GM12878 (cell line): ENCODE measurements at places on chromosomes 2 and 18.

DNA sequence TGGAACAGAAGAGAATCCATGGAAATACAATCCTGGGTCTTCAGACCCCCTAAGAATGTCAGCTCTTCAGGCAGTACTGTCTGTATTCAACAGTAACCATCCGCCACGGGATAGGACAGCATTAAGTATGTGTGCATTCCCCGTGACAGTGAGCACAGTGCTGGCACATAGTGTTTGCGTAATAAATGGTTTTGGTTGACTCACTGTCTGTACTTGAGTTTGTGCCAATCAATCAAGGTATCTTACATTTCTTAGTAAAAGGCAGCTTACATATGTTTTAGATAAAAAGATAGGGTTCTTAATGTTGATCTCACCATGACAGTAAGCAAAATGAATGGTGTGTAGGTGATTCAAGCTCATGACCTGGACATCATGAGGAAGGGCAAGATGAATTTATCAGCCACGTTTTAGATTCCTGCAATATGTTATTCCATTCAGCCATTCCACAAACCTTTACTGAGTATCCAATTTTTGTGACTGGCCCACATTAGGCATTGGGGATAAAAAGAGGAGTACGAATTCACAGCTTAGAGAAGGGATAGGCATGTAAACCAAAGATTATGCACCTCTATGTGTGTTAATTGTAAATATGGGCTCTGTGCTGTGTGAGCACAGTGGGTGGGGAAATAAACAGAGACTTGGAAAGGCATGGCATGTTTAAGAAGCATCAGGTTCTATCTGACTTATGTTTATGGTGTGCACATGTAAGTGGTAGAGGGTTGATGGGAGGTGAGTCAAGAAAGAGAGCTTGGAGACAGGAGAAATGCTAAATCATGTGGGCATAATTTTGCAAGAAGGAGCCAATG is 258.8 kb downstream of the SLC8A1 start:
- no peak for DNase-seq

DNA sequence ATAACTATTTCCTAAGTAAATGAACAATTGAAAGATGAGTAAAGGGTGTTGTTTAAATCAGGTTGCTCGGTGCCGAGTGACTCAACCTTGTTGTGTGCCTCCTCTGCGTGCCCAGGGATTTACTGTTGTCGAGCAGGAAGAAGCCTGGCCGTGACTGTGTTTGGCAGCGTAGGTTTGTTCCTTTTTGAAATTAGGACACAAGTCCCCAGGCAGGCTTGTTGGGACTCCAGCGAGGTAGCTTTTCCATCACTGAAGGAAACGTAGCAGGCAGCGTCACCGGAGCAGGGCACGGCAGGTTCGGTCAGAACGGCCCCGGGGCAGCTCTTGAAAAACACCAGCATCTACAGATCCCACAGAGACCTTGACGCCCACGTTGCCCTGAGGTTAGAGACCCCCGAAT is 48.6 kb downstream of the TMEM18 start:
- no peak for DNase-seq

DNA sequence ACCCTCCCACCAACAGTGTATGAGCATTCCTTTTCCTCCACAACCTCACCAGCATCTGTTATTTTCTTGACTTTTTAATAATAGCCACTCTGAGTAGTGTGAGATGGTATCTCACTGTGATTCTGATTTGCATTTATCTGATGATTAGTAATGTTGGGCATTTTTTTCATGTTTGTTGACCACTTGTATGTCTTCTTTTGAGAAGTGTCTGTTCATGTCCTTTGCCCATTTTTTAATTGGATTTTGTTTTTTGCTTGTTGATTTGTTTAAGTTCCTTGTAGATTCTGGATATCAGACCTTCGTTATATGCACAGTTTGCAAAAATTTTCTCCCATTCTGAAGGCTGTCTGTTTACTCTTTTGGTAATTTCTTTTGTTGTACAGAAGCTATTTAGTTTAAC is 59.1 kb downstream of the SP100 start:
- no peak for DNase-seq

- no peak for DNase-seq
These were observed 217.4 kb upstream of the DTNA start for GRCh38 chr18:34492652-34493051.

GRCh38 chr2:226234187-226234586 is 565.4 kb downstream of the IRS1 start:
- DNase-seq, result no peak

DNA sequence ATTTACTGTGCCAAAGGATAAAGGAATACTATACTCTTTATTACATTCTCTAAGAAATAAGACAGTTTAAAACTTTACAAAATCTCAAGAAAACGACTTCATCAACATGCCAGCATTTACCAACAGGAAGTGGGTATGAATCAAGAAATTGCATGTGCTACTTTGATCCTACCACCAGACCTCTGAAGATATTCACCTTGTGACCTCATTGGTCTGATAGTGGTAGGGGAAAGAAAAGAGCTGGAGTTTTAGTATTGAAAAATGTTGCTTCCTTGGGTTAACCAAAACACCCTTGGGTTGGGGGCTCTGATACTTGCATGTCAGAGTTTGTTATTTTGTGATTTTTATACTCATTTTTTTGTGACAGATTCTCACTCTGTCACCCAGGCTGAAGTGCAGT is 84.1 kb upstream of the LPIN2 start:
- no peak for DNase-seq

- DNase-seq, result no peak
These were observed 97.2 kb upstream of the TMEM18 start for GRCh38 chr2:774436-774835.

DNA sequence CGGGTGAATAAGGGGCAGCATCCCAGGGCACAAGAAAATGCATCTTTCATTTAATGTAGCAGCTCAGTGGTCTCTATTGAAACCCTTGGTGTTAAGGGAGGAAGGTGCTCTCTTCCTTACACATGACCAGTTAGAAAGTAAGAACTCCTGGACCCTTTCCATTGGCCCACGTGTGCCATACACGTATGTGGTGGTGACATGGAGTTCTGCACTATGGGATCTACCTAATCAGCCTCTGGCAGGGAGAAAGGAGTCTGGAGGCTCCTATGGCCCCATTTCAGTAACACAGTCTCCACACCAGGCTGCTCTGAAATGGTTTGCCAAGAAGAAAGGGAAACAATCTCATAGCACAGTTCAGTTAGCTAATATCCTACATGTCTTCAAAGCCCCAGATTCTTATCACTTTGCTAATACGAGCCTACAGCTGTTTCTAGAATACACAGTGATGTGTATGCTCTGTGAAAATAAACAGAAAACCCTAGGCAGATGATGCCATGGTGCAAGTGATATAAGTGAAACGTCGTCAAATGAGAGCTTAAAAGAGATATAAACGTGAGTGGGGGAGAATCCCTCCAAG is 7.0 kb downstream of the EFEMP1 start:
- no peak for DNase-seq

GRCh38 chr18:34957119-34957863 is 83.9 kb upstream of the MAPRE2 start:
- DNase-seq, result no peak
